ENCODE measurements at places on chromosomes 11 and 22.

- no peak for DNase-seq
Measured at GRCh38 chr11:10211470-10211869, 82.5 kb downstream of the SBF2 start.

DNA sequence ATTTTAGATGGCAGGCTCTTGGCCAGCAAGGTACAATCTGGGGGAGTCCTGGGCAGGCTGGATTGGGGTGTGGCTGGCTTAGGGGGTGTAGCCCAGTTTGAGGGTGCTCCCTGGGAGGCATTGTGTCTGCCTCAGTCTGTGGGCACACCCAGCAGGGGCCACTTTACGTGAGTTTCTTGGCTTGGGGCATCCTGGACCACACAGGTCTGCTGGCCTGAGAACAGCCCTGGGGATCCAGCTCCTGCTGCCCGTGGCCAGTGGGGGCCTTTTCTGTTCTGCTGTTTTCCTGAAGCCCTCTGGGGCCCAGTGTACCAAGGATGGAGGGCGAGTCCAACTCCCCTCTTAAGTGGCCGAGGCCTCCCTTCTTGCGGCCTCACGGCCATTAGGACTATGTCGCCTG is 71.9 kb downstream of the MPPED1 start:
- no peak for DNase-seq

GRCh38 chr11:12224537-12224893 is 114.1 kb downstream of the MICAL2 start:
- peak; percentile 81 for DNase-seq

DNA sequence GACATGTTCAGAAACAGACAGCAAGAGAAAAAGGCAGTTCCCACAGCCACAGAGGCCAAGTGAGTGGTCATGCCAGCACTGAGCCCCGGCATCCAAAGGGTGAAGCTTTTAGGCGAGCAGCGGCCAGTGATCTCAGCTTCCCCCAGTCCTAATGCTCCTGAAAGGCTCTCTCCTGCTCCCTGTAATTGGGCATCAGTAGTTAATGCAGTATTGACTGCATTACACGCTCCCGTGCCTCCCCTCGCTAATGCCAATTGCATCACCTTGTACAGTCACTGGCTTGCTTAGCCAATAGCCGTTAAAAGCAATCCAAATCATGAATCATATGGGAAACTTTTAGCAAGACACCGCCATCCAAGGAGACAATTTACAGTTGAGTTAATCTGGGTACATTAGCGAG is 4.9 kb downstream of the LMO1 start:
- DNase-seq: peak; percentile 76

DNA sequence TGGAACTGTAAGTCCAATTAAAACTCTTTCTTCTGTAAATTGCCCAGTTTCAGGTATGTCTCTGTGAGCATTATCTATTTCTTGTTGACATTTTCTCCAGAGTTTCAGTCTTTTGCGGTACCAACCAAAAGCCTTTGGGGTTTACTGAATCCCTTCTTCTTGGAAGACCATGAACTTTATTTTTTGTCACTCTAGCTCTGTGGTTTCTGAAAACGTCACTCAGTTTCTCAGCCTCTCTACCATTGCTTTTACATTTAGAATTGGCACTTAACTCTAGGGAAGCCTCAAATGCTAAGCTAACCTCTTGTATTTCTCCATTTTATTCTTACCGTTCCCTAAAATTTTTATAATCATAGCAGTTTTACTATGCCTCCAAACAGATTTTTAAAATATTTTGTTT is 237.6 kb downstream of the CSNK2A3 start:
- DNase-seq: no peak

DNA sequence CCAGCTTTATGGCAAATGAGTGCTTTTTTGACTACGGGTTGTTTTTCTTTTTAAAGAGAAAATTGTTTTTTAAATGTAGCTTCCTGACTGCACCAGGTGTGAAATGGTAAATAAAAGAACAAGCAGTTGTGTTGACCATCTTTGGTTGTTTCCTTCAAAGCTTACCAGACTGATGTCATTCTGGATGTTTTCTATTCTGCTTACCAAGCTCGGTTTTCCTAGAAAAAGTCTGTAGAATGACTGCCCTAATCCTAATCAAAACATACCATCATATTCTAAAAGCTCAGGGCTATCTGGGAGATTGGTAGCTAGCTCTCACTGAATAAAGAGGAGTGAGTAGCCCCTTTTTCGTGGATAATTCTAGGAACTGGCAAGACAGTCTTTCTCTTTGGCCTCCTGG is 77.7 kb downstream of the GAB2 start:
- DNase-seq: no peak

GRCh38 chr22:50600967-50601668 is 525 bp downstream of the MAPK8IP2 start:
- DNase-seq: no peak

DNA sequence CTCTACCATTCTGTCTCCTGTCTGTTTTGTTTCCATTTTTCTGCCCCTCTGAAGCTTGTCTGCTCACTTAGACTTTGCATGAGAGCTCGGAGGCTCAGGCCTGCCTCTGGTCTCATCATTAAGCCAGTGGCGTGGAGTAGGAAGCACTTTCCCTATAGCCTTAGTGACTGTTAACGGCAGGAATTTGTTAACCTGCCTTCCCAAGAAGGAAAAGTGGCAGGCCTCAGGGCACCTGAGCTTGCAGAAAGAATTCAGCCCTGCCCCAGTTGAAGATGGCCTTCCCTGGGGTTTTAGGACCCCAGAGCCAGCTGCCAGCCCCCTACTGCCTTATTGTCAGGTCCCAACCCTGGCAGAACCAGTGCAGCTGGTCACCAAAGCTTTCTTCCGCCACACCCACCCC is 93.2 kb downstream of the PKNOX2 start:
- DNase-seq: no peak

GRCh38 chr22:47046411-47047065 is 284.1 kb downstream of the TBC1D22A start:
- no peak for DNase-seq

DNA sequence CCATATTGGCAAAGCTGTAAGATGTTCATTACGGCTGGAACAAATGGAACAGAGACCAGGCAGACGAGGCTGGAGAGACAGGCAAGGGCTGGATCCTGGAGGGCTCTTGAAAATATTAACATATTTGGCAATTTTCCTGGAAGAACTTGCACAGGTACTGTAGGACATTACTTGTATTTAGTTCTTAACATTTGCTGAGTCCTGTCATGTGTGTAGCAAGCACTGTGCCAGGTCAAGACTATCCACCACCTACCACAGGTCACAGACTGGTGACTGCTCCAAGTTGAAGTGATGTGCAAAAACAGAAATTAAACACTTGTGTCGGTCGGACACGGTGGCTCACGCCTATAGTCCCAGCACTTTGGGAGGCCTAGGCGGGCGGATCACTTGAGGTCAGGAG is 58.7 kb upstream of the TNRC6B start:
- DNase-seq: no peak

DNA sequence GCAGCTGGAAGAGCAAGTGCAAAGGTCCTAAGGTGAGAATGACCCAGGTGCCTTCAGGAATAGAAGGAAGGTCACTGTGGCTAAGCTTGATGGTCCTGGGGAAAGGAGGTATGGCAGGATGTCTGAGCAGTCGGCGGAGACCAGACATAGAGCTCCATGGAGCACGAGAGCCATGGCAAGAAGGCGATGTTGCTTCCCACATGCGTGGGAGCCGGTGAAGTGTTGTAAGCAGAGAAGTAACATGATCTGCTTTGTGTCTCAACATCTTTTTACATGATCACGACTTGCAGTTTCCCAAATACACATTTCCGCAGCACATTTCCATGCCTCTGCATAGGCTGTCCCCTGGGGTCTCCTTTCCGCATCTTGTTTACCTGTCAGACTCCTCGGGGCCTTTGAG is 231.9 kb downstream of the KIRREL3 start:
- DNase-seq: no peak

- DNase-seq: no peak
Measured at GRCh38 chr11:119895981-119896380, 167.0 kb upstream of the NECTIN1 start.

GRCh38 chr11:119376197-119376847 is 5.2 kb downstream of the USP2 start:
- no peak for DNase-seq

GRCh38 chr11:62400760-62401159 is 18.1 kb upstream of the SCGB1A1 start:
- DNase-seq: no peak

- no peak for DNase-seq
Measured at GRCh38 chr11:46857666-46858065, 11.6 kb upstream of the CKAP5 start.

DNA sequence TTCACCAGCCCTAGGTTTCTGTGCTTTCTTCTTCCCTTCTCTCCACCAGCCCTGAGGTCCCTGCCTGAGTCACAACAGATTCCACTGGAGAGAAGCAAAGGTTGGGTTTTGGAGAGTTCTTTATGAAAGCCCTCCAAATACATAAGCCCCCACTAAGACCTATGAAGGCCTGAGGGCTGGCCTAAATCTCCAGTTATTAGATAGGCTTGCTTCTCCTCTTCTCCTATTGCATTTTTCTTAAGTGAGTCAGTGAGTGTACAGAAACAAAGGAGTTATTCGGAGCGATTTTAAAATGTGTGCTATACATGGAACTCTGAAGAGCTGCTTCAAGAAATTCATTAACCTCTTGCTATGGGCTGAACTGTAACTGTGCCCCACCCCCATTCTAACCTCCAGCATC is 1057.3 kb downstream of the OPCML start:
- no peak for DNase-seq

DNA sequence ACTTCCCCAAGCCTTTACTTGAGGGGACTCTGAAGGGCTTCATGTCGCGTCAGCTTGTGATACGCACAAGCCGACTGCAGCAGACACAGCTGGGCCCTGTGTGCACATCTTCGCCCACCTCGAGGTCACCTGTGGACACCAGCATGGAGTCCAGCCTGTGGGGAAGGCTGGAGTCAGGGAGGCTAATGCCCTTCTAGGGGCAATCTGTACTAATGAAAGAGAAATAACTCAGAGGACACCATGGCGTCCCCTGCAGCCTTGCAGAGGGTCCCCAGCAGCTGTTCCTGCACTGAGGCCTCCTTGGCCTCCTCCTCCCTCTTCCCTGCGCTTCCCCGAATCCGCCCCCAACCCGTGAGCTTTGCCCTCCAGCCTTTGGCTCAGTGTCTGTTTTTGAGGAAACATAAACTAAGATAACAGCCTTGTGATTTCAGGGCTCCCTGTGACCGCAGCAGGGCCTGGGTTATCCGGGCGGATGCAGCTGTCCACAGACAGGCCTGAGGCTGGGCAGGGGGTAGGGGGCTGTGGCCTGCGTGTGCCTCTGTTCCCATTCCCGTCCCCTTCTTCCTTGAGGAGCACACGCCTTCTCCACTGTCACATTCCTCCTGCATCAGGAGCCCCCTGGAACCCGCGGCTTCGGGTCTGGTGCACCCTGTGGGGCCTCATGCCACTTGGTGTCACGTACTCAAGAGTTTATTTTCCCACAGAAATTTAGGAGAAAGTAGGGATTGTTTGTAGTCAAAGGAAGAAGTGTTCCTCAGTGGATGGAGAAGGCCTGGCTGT is 25.0 kb downstream of the KRTAP5-5 start:
- DNase-seq: no peak

DNA sequence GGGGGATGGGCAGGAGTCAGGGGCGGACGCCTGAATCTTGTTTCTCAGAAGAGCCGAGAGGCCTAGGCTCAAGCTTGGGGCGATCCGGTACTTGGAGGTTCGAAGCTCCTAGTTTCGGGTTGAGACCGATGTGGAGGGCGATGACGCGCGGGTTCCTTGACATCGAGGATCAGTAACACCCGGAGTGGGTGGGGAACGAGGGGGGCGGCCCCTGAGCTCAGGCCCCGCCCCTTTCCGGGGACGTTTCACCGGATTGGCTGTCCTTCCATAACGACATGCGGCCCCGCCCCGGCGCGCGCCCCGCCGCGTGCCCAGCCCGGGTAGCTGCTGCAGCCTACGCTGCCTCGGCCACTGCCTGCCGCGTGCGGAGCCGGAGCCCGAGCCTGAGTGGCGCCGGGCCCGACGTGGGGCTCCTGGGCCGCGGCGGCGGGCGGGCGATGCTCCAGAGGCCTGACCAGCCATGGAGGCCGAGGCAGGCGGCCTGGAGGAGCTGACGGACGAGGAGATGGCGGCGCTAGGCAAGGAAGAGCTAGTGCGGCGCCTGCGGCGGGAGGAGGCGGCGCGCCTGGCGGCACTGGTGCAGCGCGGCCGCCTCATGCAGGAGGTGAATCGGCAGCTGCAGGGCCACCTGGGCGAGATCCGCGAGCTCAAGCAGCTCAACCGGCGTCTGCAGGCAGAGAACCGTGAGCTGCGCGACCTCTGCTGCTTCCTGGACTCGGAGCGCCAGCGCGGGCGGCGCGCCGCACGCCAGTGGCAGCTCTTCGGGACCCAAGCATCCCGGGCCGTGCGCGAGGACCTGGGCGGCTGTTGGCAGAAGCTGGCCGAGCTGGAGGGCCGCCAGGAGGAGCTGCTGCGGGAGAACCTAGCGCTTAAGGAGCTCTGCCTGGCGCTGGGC is at the start of gene CCDC85B:
CCDC85B (plus strand) TSS at position 350 of the 895 bp plus-strand sequence; CDS start at position 461, 111 bp downstream.
- DNase-seq: peak; percentile 85

- DNase-seq: no peak
Measured at GRCh38 chr11:71250523-71251150, 1.7 kb downstream of the SHANK2 start.

Data from RCC 7860 (cell line).